ENCODE measurements at places on chromosomes 12 and 14.

DNA sequence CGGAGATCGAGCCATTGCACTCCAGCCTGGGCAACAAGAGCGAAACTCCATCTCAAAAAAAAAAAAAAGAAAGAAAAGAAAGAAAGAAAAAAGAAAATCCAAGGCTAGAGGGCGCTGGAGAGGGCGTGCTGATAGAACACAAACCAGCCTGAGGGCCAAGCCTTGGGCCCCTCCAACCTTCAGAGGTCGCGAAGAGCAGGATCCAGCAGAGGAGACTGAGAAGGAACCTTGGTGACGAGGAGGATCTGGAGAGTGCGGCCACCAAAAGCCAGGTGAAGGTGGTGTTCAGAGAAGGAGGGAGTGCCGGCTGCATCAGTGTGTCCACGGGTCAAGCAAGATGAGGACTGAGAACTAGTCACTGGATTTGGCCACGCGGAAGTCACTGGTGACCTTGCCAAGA, 4.1 kb upstream of the DYNC1H1 start:
- DNase-seq, result no peak

- DNase-seq, result no peak
Measured at GRCh38 chr14:94111276-94112095, 950 bp downstream of the IFI27 start.

DNA sequence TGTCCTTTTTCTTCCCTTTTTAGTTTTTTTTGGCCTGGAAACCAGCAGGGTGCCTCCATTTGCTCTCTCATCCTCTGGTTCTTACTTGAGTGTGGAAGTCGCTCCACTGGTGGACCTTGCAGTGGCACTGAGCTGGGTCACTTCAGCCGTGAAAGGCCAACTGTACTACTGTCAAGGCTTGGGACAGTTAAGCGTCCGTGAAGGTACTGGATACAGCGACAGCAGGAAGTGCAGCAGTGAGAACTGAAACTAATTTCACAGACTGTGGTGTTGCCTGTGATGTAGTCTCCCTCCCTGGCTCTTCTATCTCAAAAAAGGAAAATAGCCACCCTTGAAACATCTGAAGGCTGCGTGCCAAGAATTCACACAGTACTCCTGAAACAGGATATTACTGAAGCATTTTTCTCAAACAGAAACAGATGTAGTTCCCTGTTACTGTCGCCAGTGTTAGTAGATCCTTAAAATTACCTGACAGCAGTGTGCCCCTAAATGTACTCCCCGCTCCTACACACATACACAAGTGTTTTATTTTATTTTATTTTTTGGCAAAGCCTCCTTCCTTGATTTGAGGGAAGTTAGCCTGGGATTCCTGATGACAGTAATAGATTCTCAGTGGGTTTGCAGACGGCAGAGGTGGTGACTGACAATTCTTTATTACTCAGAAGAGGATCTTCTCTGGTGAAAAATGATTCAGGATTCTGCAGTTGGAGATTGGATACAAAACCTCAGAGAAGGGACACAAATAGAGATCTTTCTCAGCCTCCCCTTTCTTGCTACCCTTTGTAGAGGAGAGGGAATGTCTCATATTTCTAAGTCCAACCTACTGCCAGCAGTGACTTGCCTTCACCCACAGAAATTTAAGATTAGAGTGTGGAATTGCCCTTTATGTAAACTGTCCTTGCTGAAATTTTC, 4.4 kb downstream of the SUSD6 start:
- no peak for DNase-seq

- DNase-seq, result no peak
Measured at GRCh38 chr14:90538095-90538494, 141.3 kb downstream of the CALM1 start.

DNA sequence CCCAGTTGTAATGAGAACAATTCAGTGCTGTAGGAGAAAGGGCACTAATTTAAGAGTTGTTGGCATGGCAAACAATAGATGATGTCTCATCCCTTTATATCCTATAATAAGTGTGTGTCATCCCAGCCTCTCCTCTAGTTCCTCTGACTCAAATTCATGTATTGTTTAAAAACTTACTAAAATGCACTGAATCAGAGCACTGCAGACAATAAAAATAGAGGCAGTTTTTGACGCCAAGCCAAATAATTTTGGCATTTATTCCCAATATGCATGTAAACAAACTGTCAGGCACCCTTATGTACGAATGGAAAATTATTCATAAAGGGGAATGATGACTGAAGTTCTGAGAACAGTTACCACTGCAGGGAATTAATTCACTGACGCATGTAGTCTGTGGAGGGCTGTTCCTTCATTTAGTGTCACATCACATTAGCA, 57.9 kb upstream of the TMX1 start:
- no peak for DNase-seq

DNA sequence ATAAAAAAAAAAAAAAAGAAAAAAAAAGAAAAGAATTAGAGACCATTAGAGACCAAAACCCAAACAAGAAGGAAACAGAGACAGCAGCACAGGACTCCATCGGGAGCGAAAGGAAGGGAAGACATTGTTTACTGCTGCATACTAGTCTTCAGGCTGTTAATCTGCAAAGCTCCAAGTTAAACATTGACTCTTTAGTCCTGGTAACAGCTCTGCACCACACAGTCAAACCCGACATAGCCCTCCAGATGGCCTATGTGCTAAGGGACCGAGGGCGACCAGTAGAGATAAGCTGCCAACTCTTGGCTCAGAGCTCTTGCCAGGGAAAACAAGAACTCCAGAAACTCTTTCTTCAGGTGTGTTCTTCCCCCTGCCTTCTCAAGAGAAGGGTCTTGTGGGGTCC, 7.8 kb downstream of the P2RX4 start:
- DNase-seq, result no peak

- no peak for DNase-seq
Measured at GRCh38 chr14:100730581-100730980, 3.9 kb downstream of the DLK1 start.

- no peak for DNase-seq
Measured at GRCh38 chr14:51394804-51395203, 154.8 kb downstream of the TMX1 start.

DNA sequence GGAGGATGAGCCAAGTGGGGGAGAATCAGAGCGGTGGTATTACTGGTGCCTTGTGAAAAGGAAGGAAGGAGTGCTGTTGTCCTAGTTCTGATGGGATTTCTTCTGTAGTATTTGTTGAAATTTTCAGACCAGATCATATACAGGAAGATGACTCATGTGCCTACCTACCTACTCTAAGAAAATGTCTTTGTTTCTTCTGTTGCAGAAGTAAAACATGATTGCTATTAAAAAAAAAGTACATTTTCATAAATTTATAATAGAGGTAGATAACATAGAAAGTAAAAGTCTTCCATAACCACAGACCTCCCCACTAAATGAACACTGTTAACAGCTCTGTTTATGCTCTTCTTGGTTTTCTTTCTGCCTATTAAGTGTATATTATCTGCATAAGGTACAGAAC, 26.9 kb downstream of the SAMD4A start:
- DNase-seq, result no peak

GRCh38 chr12:19223018-19223417, 93.5 kb downstream of the PLEKHA5 start:
- peak; percentile 1 for DNase-seq
